ENCODE measurements at places on chromosomes 12 and 14.

- DNase-seq, result peak; percentile 36
These were observed 17.0 kb downstream of the VCPKMT start for GRCh38 chr14:50099335-50099734.

- DNase-seq, result no peak
These were observed 12.3 kb downstream of the GPX2 start for GRCh38 chr14:64930085-64930843.

- no peak for DNase-seq
These were observed 47.9 kb upstream of the DBX2 start for GRCh38 chr12:45098766-45099165.

GRCh38 chr12:102948941-102949352, 8.5 kb upstream of the ASCL1 start:
- peak; percentile 13 for DNase-seq

- DNase-seq, result no peak
These were observed 6.1 kb upstream of the KRT18 start for GRCh38 chr12:52942901-52943181.

- DNase-seq, result peak; percentile 65
These were observed 11.4 kb downstream of the RERG start for GRCh38 chr12:15209782-15210181.

- DNase-seq, result no peak
These were observed 79.4 kb downstream of the DYRK2 start for GRCh38 chr12:67727702-67728666.

GRCh38 chr12:33041562-33041961, 145.0 kb upstream of the PKP2 start:
- DNase-seq, result no peak

- DNase-seq, result peak; percentile 10
These were observed 21.0 kb upstream of the ABCC9 start for GRCh38 chr12:21962236-21962635.

DNA sequence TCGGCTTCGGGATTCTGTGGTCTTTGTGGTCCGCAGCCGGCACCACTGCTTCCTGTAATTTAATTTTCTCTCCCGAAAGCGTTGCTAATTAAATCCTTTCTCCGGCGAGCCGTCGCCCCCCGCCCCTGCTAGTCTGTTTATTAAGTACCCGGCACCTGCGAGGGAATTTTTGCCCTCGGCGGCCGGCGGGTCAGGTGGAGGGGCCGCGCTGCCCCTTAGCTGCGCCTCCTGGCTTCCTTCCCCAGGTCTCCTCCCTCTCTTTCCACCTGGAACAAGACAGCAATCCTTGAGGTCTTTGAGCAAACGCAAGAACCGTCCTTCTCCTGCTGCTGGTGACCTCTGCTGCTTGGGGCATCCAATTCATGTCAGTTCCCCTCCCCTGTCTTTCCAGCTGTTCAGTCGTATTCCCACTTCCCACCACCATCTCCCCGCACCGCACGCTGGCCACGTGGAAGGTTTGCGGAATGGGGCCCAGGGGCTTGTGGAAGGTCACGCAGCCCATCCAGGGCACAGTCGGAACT, 16.2 kb downstream of the ZDHHC22 start:
- no peak for DNase-seq

GRCh38 chr14:92645841-92646478, 102.5 kb downstream of the LGMN start:
- DNase-seq, result no peak

DNA sequence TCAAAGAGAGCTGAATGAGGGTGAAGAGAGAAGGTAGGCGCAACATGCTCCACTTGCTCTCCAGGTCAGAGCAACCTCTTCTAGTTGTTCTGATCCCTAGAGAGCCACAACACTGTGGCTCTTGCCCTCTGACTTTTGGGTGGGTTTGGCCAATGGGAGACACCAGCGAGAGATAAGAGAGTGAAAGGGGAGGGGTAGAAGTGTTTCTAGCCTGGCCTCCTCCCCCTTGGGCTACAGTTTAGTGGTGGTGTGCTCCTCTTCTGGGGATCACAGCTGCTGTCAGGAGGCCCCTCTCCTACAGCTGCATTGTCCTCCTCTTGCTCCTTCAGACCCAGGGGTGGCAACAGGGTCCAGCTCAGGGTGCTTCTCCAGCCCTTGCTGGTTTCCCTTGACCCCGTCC, 454.8 kb downstream of the FUT8 start:
- no peak for DNase-seq

DNA sequence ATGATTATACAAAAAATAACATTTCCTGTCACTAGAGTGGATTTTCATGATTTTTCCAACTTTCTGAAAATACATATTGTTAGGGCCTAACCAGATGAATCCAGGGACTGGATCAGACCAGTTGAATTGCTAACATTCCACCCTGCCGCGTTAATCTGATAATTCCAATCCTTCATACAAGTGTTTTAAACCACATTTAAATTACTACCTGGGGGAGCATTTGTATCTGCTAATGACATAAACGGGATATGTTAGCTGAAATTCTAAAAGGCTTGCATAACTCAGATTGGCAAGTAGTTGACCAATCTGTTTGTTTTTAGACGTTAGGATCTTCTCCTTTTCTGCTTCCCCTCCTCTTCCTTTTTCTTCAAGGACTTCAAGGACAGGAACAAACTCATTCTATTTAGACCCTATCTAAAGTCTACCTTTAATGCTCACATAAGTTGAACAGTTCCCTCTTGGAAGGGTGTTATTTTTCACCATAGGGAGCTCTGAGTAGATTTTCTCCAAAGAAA, 239.0 kb downstream of the ADAMTS20 start:
- DNase-seq, result no peak

GRCh38 chr12:117047810-117048584, 51.2 kb downstream of the TESC start:
- no peak for DNase-seq

DNA sequence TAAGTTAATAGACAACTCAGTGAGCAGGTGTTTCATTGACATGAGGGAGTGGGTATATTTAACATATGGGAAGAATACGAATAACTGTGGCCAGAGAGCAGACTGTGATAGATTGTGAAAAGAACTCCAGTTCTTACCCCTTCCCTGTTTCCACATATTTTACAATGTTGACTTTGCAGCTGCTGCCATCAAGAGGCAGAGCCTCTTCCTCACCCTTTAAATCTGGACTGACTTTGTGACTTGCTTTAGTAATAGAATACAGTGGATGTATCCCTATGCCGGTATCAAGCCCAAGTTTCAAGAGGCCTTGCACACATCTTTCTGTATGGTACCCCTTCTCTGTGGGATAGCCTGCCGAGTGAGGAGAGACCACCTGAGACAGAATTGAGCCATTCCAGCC, 356.7 kb downstream of the ETNK1 start:
- DNase-seq, result peak; percentile 33

DNA sequence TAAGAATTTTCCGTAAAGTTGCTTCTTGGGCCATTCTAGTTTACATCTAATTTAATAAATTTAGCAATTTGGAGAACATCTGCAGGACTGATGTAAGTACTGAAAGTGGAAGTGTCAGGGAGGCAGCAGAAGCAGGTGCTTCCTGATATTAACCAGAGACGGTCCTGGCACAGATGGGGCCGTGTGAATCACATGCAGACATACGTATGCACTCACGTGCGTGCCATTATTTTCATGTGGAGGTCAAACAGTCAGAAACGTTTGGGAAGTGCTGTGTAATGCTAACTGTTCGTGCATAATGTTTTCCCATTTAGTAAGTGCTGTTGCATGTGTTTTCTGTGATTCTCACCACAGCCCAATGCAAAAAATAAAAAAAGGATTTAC, 87.8 kb upstream of the DYNC1H1 start:
- no peak for DNase-seq

- no peak for DNase-seq
These were observed 32.9 kb downstream of the SLC15A4 start for GRCh38 chr12:128790653-128791373.

DNA sequence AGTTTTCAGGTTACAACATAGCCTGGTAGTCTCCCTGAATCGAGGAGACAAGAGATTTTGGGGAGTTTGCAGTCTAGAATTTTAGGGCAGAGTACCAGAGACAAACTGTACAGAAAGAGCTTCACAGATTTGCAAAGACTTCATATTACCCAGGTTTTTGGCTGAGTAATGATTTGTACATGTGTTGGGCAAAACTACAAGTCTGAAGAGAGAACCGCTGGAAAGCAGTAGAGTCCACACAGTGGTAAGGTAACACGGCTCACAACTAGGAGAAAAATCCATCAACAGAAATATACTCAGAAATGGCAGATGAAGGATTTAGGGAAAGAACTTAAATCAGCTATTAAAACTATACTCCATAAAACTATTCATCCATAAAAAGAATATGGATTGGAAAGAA, 25.7 kb downstream of the FBXO33 start:
- DNase-seq, result no peak

DNA sequence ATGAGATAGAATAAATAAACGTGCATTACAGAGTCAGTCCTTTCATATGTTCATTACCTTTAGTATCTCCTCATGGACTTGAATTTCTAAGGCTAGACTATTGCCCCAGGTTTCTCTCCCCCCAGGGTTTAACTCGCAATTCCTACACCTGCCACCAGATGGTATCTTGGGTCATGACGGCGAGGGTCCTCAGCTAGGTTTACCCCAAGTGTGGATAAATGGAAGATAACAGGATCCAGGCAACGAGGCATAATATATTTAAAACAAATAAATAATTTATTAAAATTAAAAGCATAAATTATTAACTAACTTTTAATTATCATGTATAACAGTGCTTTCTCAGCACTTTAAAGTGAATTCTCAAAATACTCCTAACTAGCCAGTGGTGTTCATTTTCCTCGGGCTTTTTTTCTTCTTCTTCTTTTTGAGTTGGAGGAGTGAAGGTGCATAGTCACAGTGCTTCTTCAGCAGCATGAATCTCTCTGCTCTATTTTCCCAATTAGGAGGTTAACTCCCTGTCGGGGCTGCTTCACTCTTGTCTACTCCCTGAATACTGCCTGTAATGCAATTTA, 243.5 kb upstream of the CAND1 start:
- DNase-seq, result peak; percentile 29

DNA sequence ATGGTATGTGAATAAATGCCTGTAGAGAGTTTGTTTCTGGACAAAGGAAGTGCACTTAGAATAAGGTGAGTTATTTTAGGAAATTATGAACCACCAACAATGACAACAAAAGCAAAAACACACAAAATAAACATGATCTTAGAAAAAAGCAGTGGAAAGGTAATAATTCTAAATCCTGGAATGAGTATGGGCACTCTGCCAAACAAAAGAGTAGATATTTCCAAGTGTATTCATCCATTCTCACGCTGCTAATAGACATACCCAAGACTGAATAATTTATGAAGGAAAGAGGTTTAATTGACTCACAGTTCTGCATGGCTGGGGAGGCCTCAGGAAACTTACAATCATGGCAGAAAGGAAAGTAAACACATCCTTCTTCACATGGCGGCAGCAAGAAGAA, 269.3 kb upstream of the NPAS3 start:
- DNase-seq, result peak; percentile 55

- DNase-seq, result peak; percentile 3
These were observed 85.4 kb upstream of the MANSC4 start for GRCh38 chr12:27865421-27865820.

- no peak for DNase-seq
These were observed 120.2 kb downstream of the CRACR2A start for GRCh38 chr12:3632754-3633153.

DNA sequence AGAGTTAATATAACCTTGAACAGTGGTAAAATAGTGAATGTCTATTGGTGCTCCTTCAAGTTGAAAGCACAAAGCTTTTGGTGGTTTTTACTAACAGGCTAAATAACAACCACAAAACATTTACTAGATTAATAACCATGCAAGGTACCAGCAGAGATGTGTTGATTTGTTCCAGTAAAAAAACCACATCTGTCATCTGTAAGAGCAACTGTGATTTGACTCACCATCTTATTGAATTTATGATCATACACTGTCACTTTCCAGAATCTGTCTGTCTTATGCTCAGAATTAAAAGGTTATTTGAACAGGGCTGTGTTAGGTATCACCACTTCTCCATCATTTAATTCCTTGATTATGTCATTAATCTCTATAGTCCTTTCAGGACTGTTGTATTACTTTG, 107.0 kb upstream of the PTHLH start:
- DNase-seq, result no peak

DNA sequence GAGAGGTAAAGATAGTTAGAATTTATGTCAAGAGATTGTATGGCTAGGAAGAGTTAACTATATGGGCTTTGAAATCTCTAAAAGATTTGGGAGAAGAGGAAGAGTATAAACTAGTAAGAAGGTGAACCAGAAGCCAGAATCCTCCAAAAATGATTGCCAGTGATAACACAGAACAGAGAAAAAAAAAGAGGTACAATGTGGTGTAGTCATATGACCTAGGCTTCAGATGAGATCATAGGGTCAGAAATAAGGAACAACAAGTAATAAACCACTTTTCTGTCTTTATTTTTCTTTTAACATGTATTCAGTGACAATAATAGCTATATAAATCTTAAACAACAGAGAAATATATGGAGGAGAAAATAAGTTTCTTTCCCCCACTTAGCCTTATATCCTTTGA, 2.0 kb upstream of the NECAP1 start:
- no peak for DNase-seq

GRCh38 chr12:89983622-89984021, 275.0 kb upstream of the ATP2B1 start:
- DNase-seq, result no peak

- no peak for DNase-seq
These were observed 203.5 kb upstream of the RMST start for GRCh38 chr12:97259098-97259497.

DNA sequence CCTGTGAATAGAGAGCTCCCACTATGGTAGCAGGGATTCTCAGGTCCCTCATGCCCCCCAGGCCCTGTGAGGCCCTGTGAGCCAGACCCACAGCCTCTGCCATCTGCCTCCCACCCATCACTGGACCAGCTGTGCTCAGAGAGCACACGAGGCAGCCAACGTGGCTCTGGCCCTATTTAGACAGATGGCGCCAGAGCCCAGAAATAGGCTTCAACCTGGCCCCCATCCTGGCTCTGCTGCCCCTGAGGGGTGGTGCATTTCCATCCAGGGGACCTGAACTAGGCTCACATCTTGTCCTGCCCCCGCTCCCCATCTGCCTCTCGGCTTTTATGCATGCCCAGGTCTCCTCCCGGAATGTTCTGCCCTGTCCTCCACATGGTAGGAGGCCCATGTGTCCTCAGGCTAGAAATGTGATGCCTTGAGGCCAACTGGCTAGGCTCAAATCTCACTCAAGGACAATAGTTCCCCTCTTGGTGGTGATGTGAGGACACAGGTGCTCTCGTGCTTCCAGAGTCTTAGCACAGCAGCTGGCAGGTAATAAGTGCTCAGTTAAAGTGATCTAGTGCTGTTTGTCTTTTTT, 18.9 kb downstream of the TMEM63C start:
- no peak for DNase-seq

GRCh38 chr14:105102893-105103292, 37.7 kb upstream of the GPR132 start:
- DNase-seq, result no peak

- DNase-seq, result no peak
These were observed 47.4 kb upstream of the POC1B start for GRCh38 chr12:89573051-89573810.

Data from renal cortical epithelial cell (primary cell).